MM.1S (cell line): ENCODE measurements at places on chromosomes 3 and 15.
A peak's percentile ranks its signal among the peaks of the same experiment; 100 is the strongest.

DNA sequence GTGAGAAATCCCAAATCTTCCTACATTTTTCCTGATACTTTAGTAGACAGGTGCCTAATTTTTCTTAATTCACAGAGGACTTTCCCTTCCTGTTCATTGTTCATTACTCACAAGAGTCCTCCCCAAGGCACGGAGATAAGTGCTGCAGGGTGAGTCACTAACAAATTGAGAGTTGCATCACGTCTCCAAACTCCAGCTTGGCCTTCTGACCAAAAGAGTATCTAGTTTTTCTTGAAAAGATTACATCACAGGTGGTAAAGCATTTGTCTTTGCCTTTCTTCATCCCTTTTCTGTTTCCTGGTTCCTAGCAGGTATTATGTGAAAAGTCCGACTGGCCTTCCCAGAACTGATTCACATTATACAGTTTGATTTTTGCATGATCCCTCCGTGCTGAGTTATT, 24.9 kb upstream of the RASGRP1 start:
- DNase-seq = no peak

DNA sequence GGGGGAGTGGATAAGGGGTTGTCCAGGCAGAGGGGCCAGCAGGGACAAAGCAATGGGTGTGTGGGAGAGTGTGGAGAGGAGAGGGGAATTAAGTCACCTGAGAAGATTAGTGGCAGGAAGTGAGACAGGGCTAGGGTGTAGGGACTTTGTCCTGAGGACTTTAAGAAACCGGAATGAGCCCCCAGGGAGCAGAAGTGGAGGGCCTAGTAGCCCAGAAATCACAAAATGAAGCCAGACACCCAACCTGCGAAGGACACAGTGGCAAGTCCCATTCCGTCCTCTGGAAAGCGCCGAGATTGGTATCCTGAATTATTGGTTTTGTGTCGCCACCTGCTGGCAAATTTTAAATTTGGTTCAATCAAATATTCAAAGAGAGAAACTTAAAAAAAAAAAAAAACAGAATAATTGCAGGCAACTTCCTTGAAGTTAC, 78.0 kb upstream of the SLC25A36 start:
- DNase-seq = peak; percentile 70

DNA sequence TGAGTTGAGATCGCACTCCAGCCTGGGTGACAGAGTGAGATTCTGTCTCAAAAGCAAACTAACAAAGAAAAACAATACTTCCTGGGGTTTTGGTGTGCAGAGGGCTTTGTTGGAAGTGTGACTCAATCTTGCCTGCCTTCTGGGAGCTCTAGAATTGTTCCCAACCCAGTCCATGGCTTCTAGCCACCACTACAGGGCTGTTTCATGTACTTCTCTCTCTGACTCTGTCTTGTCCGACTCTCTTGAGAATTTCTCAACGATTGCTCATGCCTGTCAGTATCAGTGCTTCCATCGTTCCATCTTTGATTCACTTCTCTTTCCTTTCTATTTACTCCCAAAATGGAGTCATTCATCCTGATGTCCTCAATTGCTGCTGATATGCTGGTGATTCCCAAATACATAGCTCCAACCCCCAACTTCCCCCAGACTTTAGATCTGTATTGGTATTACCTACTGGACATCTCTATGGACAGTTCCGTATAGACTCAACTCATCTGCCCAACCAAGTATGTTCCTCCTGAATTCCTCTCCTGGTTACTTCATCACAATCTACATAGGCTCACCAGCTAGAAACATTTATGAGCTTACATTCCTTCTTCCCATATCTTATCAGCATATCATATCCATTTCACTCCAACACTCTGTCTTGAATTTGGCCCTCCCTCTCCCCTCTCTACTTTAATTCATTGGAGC, 1.8 kb upstream of the AP2M1 start:
- DNase-seq = no peak

- no peak for DNase-seq
These were observed 102.7 kb downstream of the CDIN1 start for GRCh38 chr15:36682101-36682500.

GRCh38 chr15:43382310-43382709, 11.4 kb downstream of the TUBGCP4 start:
- DNase-seq = no peak

DNA sequence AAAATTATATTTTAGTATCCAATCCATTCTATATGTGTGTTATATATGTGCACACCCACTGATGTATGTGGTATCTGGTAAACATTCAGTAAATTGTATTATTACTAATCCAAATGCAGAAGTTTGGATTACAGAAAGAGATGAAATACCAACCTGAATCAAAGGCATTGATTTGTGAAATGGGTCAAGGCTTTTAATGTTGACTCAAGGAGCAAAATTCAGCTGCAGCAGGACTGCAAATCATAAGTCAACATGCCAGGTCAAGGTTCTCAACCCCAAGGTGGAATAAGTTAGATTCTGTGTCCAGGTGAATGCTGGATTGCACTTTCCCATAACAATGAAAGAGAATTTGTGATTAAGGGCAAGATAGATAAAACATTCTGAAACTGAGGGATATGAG, 190.7 kb downstream of the GAP43 start:
- DNase-seq = no peak

DNA sequence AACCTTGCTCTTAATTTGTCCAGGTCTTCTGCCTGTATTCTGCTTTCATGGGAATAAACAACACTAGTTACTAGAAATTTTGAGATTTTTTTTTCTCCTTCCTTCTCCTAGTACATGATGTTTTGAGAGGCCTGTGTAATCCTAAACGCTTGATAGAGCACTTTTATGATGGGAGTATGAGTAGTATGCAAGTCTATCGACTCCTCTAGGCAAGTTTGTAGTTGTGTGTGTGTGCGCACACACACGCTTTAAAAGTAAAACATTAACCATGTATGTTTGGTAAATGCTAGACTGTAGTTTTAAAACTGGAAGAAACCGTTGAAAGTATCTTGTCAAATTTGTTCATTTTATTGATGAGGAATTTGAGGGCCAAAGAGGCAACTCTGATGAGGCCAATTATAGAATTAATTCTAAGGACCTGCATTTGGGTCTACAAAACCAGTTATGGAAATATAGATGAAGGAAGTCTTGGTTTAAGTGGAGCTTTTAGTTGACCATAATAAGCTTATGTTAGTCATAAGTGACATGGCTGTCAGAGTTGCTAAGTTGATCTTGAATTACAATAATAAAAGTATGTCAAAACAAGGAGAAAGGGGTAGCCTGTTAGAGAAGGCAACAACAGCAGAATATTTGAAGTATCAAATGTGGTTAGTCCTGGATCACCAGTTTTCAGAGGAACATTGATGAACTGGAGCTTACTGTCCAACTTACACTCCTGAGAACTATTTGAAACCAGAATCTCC, 47.1 kb downstream of the AKAP13 start:
- no peak for DNase-seq

DNA sequence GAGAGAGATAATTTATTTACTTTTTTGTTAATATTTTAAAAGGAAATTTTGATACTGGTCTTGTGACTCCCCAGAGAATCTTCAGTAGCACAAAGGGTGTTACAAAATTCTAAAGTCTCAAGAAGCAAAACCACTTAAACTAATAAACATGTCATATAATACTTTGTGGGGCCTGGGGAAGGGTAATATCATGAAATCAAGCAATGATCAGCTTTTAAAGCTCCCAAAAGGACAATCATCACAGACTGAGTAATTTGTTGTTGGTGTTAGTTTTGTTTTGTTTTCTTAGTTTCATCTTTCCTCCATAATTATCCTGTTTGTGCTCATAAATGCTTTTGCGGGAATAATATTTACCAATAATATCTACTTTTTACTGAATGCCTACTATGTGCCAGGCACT, 55.0 kb downstream of the TMEM212 start:
- DNase-seq = no peak

DNA sequence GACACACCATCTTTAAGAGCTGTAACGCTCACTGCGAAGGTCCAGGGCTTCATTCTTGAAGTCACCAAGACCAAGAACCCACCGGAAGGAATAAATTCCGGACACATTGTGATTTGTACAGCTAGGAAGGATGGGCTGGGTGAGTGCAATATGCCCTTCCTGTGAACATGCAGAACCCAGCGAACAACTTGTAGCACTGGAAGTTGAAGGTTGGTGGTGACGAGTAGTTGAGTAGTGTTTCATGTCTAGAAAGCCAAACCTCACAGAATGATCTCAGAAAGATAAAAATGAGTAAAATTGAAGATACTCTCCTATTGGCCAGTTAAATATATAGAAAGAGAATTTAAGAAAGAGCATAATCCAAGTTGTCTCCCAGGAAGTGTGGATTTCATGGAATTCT, 462.2 kb upstream of the CFAP20DC start:
- no peak for DNase-seq

GRCh38 chr3:2978977-2979732, 131.0 kb downstream of the IL5RA start:
- DNase-seq = peak; percentile 28

GRCh38 chr3:59043391-59043790, 6.4 kb downstream of the CFAP20DC start:
- DNase-seq = no peak

- no peak for DNase-seq
These were observed 175.3 kb downstream of the UACA start for GRCh38 chr15:70587896-70588567.

DNA sequence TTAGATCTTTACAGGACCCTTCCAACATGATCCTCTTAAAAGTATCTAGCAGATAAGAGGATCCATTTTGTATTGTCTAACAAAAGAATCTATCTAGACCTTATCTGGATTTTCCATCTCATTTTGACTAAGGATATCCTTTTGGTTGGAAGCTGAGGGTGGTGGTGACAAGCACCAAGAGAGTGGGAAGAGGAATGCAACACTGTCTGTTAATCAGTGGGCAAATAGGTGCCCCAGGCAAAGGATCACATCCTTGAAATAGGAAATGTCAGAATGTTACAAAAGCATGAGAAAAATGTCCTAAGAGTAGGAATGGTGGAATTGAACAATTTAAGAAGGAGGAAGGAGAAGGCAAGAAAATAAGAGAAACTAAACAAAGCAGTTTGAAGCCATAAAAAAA, 420.7 kb upstream of the CNTN3 start:
- DNase-seq = no peak

DNA sequence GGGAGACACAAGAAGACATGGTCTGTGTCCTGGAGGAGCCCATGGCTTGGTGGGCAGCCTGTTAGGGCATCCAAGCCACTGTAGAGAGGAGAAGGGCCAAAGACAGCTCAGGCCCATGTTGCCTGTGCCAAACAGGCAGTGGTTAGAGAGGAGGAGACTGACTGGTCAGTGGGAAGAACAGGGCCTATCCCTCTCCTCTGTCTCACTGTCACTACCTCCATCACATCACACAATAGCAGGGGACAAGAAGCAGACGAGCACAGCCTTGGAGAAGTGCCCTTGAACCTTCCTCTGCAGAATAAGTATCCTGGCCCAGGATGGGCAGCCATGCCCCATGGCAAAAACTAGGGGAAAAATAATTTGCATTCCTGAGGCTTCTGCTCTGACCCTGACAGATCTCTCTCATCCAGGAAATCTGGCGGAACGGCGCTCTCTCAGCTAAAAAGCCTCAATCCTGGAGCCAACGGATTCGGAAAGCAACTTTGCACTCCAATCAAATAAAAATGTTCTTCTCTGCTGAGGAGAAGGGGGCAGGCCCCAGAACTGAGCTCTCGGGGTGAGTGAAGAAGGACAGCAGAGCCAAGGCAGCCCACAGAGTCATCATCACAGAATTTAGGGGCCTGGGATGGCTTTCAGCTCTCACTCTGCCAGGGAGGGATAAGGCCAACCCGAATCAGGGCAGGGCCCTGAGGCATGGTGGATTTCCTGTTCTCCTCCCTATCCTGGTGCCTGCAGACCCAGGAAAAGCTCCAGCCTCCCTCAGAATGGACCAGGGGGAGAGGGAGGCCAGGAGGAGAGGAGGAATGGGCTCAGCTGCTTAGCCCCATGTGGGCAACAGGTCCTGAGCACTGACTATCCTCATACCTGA, 1.6 kb downstream of the SHF start:
- no peak for DNase-seq

- DNase-seq = peak; percentile 54
These were observed 32.4 kb downstream of the SELENOT start for GRCh38 chr3:150635526-150635925.

DNA sequence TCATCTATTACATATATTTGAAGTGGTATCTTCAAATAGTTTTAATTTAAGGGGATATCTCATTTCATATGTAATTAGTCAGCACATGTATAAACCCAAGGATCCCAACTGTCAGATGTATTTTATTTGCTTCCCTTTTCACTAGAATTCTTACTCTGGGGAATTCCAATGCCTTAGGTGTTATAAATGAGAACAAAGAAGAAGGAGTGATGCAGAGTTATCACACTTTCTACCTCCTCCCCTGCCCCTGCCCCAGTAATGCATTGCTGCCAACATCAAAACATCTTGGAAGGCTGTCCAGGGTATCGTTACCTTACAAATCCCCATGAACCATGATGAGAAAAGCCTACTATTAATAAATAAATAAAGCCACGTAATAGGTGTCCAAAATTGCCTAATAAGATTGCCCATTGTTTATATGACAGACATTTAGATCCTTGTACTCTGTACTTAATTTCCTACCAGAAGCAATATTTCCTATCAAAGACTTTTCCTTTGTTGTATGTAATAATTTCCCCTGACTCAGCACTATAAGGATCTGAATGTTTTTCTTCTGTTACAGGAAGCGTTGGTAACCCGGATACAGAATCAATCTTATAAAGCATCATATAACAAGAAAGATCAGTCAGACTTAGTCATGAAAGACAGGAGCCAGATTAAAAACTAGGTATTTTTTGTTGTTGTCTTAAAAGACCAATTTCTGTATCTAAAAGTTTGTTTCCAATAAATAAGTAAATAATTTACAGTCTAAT, 38.8 kb downstream of the CBLB start:
- no peak for DNase-seq

DNA sequence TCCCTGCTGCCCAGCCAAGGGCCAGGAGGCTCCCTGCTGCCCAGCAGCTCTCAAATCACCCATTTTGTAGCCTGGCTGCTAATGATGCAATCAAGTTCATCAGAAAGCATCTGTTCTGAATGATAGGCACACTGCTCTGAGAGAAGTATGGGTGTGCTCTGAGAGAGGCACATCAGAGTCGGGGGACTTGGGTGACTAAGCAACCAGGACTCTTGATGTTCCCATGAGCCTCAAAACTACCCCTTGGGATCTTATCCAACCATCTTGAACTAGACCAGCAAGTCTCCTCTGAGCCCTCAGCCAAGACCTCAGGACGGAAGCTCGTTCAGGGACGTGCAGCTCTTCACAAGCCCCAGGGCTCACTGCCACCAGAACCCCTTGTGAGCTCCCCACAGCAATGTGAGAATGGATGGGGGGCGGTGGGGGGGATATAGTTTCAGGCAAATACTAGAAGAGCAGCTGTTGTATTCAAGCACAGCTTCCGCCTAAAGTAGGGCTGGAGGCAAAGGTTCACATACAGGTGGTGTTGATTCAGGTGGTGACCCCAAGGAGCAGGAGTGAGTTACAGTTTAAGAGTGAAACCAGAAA, 52.2 kb upstream of the HES1 start:
- DNase-seq = peak; percentile 99
